ENCODE measurements at places on chromosomes 11 and 22. TPM values are rescaled to one million over a fixed set of nuclear protein-coding genes. Genes with fewer than 3 reads are reported as not detected.

Gene IRAG1
- 6.7 TPM for total RNA-seq

- H3K4me3 ChIP-seq, result no peak overlapping the region
- H3K36me3 ChIP-seq, result no peaks in the 10 kb centered on the region
- H3K27me3 ChIP-seq, result 0 out of 2 replicates have a peak, but pooled peaks cover 3% of the 10 kb centered on the region
- no peak for DNase-seq
- H3K4me1 ChIP-seq, result no peaks in the 10 kb centered on the region
These were observed 7.7 kb downstream of the MPPED2 start for GRCh38 chr11:30578406-30578805.

DNA sequence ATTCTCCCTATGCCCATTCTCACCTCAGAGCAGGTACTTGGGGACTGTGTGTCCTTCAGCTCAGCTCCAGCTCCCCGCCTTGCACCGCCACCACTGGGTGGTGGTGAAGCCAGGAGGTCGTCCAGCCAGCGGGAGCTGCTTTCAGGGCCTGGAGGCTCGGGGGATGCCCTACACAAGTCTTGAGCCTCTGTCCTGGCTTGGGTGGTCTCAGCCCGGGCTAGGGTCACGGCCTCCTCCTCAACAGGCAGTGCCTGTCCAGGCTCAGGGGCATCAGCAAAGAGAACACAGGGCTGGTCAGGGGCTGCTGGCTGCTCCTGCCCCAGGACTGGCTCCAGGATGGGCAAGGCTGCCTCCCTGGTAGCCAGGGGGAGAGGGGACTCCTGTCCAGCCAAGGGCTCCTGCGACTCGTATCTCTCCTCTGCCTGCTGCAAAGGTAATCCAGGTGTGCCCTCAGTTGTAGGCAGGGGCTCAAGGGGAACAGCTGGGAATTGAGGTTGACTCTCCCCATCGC is 12.2 kb downstream of the TNKS1BP1 start:
- H3K27me3 ChIP-seq, result no peaks in the 10 kb centered on the region
- peak overlapping the region; percentile 85 for H3K27ac ChIP-seq
- no peak overlapping the region for H3K4me3 ChIP-seq
- peaks cover 31% of the 10 kb centered on the region for H3K4me1 ChIP-seq
- peaks cover 39% of the 10 kb centered on the region for H3K36me3 ChIP-seq

DNA sequence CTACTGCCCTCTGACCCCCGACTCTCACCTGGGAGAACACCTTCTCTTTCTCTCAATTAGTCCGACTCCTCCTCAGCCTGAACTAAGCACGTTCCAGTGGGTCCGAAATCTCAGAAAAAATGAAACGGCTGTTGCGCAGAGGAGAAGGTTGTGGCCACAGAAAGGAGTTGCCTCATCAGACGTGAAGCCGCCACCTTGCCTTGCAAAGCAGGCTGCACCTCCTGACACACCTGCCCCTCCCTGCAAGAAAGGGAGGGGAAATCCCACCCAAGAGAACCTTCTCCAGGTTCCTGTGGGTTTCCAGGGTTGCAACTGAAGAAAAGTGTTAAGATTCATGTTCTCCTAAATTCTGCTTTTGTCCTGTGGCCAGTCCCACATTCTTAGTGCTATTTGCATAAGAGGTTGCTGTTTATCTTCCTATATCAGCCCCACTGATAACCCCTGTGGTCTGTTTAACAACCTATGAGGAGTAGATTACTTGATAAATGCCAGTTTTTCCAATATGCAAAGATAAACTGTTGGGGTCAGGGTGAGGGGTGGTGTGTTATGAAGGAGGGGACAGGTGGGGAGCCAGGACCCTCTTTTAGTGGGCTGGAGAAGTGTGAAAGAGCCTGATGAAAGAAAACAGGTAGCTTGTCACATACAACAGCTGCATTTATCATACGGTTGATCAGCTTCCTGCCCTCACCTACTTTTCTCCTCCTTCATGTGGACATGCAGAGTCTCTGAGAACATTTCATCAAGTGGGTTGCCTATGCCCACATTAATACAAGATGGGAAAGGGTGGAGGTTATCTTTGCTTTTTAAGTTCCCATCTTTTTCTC is 18.2 kb downstream of the ZBTB16 start:
- H3K4me3 ChIP-seq, result no peak overlapping the region
- no peak overlapping the region for H3K27ac ChIP-seq

DNA sequence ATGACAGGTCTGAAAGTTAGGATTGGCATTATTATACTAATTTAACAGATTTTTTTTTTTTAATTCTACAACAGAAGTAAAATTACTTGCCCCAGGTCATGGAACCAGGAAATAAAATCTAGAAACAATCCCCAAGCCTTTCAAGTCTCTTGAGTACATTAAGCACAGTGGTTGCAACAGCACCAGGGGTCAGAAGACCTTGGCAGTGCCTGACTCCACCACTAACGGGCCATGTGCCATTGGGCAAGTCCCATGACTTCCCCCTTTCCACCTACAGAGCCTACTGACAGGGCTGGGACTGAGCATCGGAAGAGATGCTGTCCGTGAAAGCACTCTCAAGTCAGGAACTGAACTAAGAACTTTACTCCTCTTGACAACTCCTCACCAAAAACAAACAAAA is 98.6 kb upstream of the AKIP1 start:
- H3K36me3 ChIP-seq, result no peaks in the 10 kb centered on the region
- H3K27me3 ChIP-seq, result no peaks in the 10 kb centered on the region
- no peak overlapping the region for H3K27ac ChIP-seq
- no peak overlapping the region for H3K4me3 ChIP-seq

Gene VWA5A
- total RNA-seq, result 4.3 TPM

Gene ZNF202
- 5.5 TPM for total RNA-seq

GRCh38 chr11:34329876-34330275 is 27.9 kb downstream of the ABTB2 start:
- H3K27me3 ChIP-seq, result no peaks in the 10 kb centered on the region
- no peak overlapping the region for H3K27ac ChIP-seq
- H3K4me1 ChIP-seq, result peaks cover 17% of the 10 kb centered on the region
- no peak overlapping the region for H3K4me3 ChIP-seq
- no peaks in the 10 kb centered on the region for H3K36me3 ChIP-seq
- DNase-seq, result no peak

DNA sequence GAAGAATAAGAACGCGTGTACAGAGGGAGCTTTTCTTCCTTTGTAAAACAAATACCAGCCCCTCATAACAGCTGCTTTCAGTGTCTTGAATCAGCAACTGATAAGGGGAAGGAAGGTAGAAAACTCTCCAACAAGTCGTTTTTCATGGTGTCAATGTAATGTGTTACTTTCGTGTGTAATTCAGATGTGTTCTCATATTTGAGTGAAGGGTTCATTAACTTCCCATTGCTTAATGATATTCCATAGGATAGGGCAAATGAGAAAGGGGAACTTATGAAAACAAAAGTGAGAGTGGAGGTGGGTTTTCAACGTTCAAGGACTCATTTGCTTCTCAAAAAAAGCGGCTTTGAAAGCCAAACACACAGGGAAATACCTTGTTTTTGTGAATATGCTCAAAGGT is 452.1 kb downstream of the NTM start:
- no peaks in the 10 kb centered on the region for H3K4me1 ChIP-seq
- no peak overlapping the region for H3K4me3 ChIP-seq
- DNase-seq, result no peak
- H3K27ac ChIP-seq, result no peak overlapping the region
- H3K27me3 ChIP-seq, result peaks cover 49% of the 10 kb centered on the region

Gene SHANK3
- 0.51 TPM for total RNA-seq

DNA sequence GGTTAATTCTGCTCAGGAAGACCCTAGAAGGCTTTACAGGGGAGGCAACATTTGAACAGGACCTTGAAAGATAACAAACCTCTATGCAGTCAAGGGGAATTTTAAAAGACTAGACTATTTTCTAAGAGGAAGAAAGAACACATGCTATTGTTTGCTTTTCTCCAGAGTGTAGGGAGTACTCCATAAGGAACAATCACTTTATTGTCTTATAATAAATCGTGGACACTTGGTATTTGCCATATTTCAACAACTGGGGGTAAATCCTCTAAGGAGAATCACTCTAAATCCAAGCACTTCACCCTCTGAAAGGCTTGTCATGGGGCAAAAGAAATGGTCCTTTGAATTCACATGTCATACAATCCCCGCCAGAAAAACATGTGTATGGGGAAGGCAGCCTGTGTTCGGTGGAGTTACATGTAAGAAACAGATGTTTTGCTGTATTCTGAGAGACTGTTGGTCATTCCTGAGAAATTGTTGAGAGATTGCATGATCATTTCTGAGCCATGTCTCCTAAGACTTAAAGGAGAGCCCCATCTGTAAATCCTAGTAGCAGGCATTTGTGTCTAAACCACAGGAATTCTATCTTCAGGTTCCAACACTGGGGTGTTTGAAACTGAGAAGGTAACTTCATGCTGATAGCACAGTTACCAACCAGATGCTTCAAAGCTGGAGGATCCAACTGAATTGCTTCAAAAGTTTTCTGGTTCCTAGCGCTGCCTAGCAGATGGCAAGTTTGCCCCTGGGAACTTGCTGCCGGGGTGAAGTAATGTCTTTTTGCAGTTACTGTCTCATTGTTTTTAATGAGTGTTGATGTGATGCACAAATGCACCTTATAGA is 66.8 kb downstream of the FZD4 start:
- H3K36me3 ChIP-seq, result no peaks in the 10 kb centered on the region
- H3K4me1 ChIP-seq, result peaks cover 13% of the 10 kb centered on the region
- peak overlapping the region; percentile 31 for H3K27ac ChIP-seq
- H3K4me3 ChIP-seq, result no peak overlapping the region
- peak; percentile 61 for DNase-seq
- H3K27me3 ChIP-seq, result no peaks in the 10 kb centered on the region

- H3K36me3 ChIP-seq, result no peaks in the 10 kb centered on the region
- peak; percentile 31 for DNase-seq
- H3K4me3 ChIP-seq, result no peak overlapping the region
- no peak overlapping the region for H3K27ac ChIP-seq
- no peaks in the 10 kb centered on the region for H3K27me3 ChIP-seq
These were observed 7.9 kb upstream of the MACROD1 start for GRCh38 chr11:64173616-64174355.

- peaks cover 4% of the 10 kb centered on the region for H3K36me3 ChIP-seq
- no peaks in the 10 kb centered on the region for H3K27me3 ChIP-seq
- H3K4me1 ChIP-seq, result no peaks in the 10 kb centered on the region
- no peak overlapping the region for H3K4me3 ChIP-seq
These were observed 23.0 kb upstream of the STK33 start for GRCh38 chr11:8617063-8617462.

GRCh38 chr11:130086669-130087068 is 17.0 kb downstream of the APLP2 start:
- H3K27me3 ChIP-seq, result no peaks in the 10 kb centered on the region
- H3K4me1 ChIP-seq, result no peaks in the 10 kb centered on the region
- H3K27ac ChIP-seq, result no peak overlapping the region
- no peaks in the 10 kb centered on the region for H3K36me3 ChIP-seq
- no peak for DNase-seq

Gene ROM1
- 3.4 TPM for total RNA-seq

GRCh38 chr11:86672007-86672621 is at the start of gene ME3:
Gene ME3, minus strand, starts transcription at chr11:86672616.
- peaks cover 5% of the 10 kb centered on the region for H3K4me1 ChIP-seq
- H3K27me3 ChIP-seq, result no peaks in the 10 kb centered on the region
- H3K4me3 ChIP-seq, result peak within 1 kb of the TSS; percentile 78

Gene TUB
- total RNA-seq, result 12.9 TPM

GRCh38 chr22:31631436-31631835 is 30.6 kb downstream of the PISD start:
- peak; percentile 66 for DNase-seq
- H3K27me3 ChIP-seq, result no peaks in the 10 kb centered on the region
- H3K4me1 ChIP-seq, result peaks cover 5% of the 10 kb centered on the region
- H3K36me3 ChIP-seq, result no peaks in the 10 kb centered on the region
- H3K4me3 ChIP-seq, result peak overlapping the region; percentile 88

- H3K4me3 ChIP-seq, result no peak overlapping the region
- H3K4me1 ChIP-seq, result peaks cover 47% of the 10 kb centered on the region
- peaks cover 9% of the 10 kb centered on the region for H3K36me3 ChIP-seq
- peak overlapping the region; percentile 11 for H3K27ac ChIP-seq
These were observed 8.0 kb downstream of the MYH9 start for GRCh38 chr22:36379593-36380361.

DNA sequence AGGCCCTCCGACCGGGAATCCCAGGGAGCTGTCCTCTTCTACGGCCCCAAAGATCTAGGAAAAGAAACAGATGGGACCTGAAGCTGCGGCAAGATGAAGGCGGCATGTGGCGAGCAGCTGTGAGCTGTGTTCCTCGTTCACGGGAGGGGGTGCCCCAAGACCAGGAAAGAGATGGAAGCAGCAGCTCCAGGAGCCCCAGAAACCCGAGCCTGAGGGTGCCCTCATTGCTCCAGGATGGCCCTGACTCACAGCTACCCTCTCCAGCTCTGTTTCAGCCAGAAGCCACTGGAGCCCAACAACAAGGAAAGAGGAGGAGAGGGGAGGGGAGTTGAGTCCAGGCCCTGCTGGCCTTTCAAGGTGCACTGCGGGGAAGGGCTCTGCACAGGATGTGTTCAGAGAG is 23.7 kb upstream of the NAP1L4 start:
- no peak overlapping the region for H3K4me3 ChIP-seq
- no peaks in the 10 kb centered on the region for H3K4me1 ChIP-seq
- peaks cover 71% of the 10 kb centered on the region for H3K36me3 ChIP-seq
- no peaks in the 10 kb centered on the region for H3K27me3 ChIP-seq
- H3K27ac ChIP-seq, result no peak overlapping the region

DNA sequence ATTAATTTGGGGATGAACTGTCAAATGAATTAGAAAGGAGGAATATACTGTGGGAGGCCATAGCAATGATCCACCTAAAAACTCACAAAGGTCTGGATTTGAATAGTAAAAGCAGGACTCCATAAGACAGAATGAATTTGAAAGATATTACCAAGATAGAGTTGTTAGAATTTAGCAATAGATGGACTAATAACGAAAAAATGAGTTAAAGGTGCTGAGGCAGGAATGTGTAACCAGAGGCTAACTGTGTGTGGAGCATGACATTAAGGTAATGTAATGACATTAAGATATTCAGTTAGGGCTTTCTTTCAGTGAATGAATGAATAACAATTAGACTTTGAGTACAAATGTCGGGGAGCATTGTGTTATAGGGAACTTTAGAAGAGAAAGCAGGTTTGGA is 51.3 kb downstream of the AASDHPPT start:
- no peak for DNase-seq
- H3K4me1 ChIP-seq, result no peaks in the 10 kb centered on the region
- H3K36me3 ChIP-seq, result no peaks in the 10 kb centered on the region
- H3K27ac ChIP-seq, result no peak overlapping the region
- H3K27me3 ChIP-seq, result peaks cover 48% of the 10 kb centered on the region

All from GM23248 (cell line).